ENCODE measurements at places on chromosomes 5 and 9. TPM values are rescaled to one million over a fixed set of nuclear protein-coding genes. Genes with fewer than 3 reads are reported as not detected.

DNA sequence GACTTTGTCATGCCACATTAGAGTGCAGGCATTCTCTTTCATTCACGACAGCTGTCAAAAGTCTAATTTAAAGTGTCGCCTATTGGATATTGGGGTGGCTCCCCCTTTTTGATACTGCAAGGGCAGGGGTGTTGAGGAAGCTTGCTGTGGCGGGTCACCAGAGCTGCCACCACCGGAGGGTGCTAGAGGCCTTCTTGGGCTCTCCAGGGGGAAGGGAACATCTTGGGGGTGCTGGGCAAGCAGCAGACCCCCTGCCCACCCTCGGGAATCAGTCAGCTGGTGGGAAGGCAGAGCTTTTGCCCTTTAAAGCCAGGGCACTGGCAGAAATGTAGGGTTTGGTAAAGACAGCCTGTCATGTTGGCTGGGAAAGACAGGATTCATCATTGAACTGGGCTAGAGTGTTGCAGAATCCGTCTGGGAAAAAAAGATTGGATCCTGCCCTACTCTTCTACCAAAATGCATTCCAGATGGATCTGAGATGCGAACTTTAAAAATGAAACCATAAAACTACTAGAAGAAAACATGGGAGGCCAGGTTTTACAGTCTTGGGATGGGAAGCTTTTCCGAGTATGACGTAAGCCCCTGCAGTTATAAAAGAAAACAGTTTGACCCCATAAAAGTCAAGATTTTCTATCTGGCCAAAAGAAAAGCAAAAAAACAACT lies 22.3 kb downstream of the COL5A1 start:
- H3K4me1 ChIP-seq, result peaks cover 21% of the 10 kb centered on the region
- no peak overlapping the region for H3K27ac ChIP-seq
- H3K27me3 ChIP-seq, result no peaks in the 10 kb centered on the region
- no peak overlapping the region for H3K4me3 ChIP-seq
- no peaks in the 10 kb centered on the region for H3K36me3 ChIP-seq
- DNase-seq, result no peak

GRCh38 chr5:72291601-72292000 lies 28.4 kb downstream of the MRPS27 start:
- no peak for DNase-seq
- H3K27ac ChIP-seq, result no peak overlapping the region
- no peaks in the 10 kb centered on the region for H3K36me3 ChIP-seq
- H3K4me1 ChIP-seq, result peaks cover 3% of the 10 kb centered on the region
- H3K27me3 ChIP-seq, result no peaks in the 10 kb centered on the region

GRCh38 chr5:150129813-150130492 lies 25.7 kb downstream of the PDGFRB start:
- H3K27me3 ChIP-seq, result no peaks in the 10 kb centered on the region
- peak; percentile 78 for DNase-seq
- H3K4me1 ChIP-seq, result peaks cover 24% of the 10 kb centered on the region
- H3K36me3 ChIP-seq, result peaks cover 34% of the 10 kb centered on the region

Gene SPZ1
- total RNA-seq, result not detected

Gene IRGM
- not detected for total RNA-seq

Gene PCDHB16
- total RNA-seq, result 4.7 TPM
